Fibroblast of skin of back (primary cell): ENCODE measurements at places on chromosomes 5 and 9.

GRCh38 chr9:108953983-108954574 is 19.9 kb downstream of the ABITRAM start:
- DNase-seq: peak; percentile 56

DNA sequence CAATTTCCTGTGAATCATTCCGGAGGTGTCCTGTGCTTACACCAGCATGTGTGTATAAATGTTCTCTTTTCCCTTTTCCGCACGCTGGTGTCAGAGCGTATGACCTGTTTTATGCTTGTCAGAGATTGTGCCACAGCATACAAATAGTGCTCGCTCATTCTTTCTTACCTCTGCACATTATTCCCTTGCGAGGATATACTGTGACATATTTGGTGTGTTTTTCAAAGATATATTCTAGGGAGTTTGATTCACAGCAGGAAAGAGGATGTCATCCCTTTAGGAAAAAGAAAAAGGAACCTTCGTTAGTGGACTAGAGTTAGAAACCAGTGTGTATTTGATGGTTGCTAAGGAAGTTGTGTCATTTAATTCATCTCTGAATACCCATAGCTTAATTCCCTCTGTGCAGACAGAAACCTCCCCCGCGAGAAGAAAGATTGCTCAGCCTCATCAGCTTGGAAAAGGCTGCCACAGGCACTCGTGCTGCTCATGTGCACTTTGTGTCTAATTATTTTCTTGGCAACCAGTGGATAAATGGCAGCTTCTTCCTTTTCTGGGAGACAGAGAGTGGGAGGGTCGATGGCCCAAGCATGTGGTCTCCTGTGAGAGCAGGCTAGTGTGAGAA is 14.7 kb upstream of the CCIN start:
- DNase-seq: peak; percentile 79

- DNase-seq: no peak
Measured at GRCh38 chr5:142199388-142199787, 90.8 kb downstream of the NDFIP1 start.

GRCh38 chr5:133527311-133527710 is 85.0 kb downstream of the FSTL4 start:
- peak; percentile 52 for DNase-seq

GRCh38 chr5:101534491-101535110 is 631.5 kb upstream of the ST8SIA4 start:
- DNase-seq: no peak

DNA sequence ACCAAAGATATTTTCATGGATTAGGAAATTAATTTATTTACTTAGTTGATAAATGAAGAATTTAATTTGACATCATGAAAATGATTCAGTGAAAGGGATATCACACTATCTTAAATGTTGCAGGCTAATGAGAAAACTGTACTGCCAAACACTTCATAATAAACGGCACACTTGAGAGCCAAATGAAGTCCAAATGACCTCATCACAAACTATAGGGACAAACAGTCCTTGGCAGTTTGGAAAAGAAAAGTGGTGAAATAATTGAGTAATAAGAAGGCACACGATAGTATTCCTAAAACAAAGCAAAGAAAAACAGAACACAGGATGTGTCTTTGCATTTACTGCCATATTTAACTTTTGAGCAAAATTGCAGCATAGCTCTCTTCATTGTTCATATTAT is 116.9 kb upstream of the TLR4 start:
- no peak for DNase-seq

- peak; percentile 86 for DNase-seq
Measured at GRCh38 chr5:136781464-136781863, 416.1 kb upstream of the TRPC7 start.

- no peak for DNase-seq
Measured at GRCh38 chr9:86962692-86963091, 15.4 kb upstream of the GAS1 start.

DNA sequence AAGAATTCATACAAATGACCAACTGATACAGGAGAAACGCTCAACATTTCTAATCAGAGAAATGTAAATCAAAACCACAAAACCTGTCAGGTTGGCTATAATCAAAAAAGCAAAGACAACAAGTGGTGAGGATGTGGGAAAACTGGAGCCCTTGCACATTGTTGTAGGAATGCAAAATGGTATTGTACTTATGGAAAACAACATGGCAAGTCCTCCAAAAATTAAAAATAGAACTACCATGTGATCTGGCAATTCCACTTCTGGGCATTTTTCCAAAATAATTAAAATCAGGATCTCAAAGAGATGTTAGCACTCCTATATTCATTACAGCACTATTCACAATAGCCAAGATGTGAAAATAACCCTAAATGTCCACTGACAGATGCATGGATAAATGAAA is 76.1 kb downstream of the FNIP1 start:
- peak; percentile 21 for DNase-seq

- DNase-seq: no peak
Measured at GRCh38 chr9:114988962-114989599, 58.7 kb upstream of the TNFSF8 start.

DNA sequence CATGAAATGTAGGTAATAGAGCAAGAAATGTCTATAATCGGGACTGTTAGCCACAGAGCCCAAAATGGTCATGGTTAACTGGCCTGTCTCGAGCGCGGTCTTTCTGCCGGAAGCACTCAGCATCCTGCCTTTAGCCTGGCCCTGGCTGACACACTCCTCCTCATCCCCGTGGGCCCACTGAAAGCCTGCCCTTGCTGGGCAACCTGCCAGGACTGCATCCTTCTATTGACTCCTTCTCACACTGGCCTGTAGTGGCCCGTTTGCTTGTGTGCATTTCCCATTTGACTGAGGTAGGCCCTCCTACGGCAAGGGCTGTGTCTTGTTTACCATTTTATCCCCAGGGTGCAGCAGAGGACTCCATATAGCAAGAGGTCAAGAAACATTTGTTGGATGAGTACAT is 215.7 kb downstream of the ATPSCKMT start:
- peak; percentile 25 for DNase-seq

- DNase-seq: peak; percentile 27
Measured at GRCh38 chr9:121503444-121503843, 3.8 kb upstream of the GGTA1 start.

GRCh38 chr5:147712019-147712418 is 70.5 kb downstream of the JAKMIP2 start:
- DNase-seq: no peak

GRCh38 chr5:116686438-116686837 is 111.8 kb upstream of the SEMA6A start:
- DNase-seq: no peak

DNA sequence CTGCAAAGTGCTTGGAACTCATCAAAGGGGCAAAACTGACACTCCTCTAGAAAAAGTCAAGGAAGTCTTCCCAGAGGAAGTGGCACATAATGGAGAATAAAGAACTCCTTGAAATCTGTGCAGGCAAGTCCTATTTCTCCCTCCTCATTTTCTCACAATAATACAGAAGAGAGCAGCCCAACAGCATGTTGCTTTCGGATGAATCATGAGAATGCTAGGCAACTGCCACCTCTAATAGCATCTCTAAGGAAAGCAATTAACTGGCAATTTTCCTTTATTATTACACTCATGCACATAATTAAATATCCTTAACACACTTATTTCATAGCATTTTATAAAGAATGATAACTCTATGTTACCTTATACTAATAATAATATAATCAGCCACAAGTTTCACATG is 122.2 kb upstream of the PTGER4 start:
- DNase-seq: no peak

- no peak for DNase-seq
Measured at GRCh38 chr5:154242964-154243376, 52.4 kb downstream of the GALNT10 start.

DNA sequence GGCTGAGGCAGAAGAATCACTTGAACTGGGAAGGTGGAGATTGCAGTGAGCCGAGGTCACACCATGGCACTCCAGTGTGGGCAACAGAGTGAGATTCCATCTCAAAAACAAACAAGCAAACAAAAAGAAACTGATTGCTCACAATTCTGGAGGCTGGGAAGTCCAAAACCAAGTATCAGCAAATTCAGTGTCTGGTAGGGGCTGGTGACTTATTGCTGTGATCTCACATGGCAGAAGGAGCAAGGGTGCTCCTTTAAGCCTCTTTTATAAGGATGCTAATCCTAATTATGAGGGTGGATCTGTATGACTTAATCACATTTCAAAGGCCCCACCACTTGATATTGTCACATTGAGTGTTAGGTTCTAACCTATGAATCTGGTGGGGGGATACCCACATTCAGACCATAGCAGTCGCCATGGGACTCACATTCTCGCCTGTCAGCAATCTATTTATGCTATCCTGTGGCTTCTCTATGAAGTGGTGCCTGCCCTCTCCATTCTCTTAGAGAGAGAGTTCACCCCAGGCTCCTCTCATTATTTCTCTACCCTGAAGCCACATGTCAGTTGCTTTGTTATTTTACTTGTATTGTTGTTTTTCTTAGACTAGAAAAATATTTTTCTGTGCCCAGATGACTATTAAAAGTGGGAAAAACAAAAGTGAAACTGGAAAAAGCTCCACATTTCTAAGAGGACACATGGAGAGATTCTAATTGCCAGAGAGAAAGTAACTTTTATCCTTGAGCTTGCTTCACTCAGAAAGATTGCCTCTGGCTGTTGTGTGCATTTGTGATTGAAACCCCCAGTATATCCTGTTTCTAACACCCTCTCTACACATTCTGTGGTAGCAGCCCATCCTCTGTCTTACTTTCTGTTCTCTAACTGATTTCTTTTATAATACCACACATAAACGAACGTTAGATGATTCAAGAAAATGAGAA is 18.8 kb upstream of the PRLR start:
- DNase-seq: peak; percentile 7

DNA sequence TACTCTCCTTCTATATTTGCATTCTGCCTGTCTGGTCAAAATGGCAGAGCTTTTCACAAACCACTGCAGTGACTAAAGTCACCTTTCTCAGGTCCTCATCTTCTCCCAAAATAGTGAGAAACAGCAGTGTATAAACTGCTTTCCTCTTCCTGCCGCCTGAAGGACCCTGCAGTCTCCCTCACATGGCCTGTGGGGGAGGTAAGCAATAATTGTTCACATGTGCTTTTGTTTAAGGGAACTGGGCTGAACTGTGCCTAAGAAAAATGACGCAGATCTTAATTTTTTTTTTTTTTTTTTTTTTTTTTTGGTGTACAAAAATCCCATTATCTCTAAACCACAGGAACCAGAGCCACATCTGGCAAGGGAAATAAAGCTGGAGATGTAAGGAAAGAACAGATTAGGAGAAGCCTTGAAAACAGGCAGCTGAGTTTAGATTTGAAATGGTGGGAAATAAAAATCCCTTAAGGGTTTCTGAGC is 131.7 kb upstream of the VLDLR start:
- DNase-seq: peak; percentile 55

GRCh38 chr9:114289571-114290481 is 33.1 kb upstream of the ORM1 start:
- DNase-seq: no peak

DNA sequence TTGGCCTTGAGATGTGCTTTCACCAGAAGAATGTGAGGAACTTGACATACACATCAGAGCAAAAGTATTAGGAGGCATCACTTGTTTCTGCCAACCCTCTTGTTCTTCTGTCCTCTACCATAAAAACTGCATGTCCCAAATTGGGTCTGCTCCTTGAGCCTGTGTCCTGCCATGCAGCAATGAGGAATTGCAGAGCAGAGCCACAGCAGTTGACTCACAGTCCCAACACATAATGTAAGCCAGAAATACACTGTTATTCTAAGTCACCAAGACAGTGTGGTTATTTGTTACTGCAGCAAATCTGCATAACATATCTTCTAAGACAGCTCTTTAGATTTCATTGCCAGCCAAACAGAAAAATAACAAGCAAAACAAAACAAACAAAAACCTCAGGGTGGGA is 598.2 kb downstream of the PRELID2 start:
- peak; percentile 50 for DNase-seq

- DNase-seq: no peak
Measured at GRCh38 chr9:38390851-38391250, 1.7 kb upstream of the ALDH1B1 start.

DNA sequence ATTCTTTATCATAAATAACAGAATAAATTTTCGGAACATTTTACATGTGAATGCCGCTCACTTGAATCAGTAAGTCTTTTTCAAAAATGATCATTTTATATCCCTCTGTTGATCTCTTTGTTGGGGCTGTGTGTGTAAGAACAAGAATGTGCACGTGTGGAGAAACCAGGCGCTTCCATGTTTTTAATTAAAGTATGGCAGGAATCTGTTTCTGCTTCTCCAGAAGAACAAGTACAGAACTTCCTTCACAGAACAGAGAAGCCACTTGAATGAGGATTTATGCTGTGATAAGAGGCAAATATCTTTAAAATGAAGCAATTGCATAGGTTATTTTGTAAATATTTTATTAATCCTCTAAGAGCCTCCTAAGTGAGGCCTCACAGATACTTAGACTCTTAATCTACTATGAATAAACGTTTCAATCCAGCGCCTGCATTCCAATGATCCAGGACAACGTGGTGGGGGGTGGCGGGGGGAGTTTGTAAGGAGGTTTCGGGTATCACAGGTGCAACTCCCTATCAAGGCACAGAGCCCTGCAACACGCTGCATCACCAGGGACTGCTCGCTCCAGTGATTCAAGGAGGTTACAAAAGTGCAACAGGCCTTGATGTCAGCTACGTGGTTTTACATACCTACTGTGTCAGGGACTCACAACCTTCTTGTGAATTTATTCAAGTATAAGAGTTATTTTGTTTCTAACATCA is 409.2 kb downstream of the BNC2 start:
- DNase-seq: no peak

- DNase-seq: no peak
Measured at GRCh38 chr9:119959846-119960545, 590.8 kb upstream of the BRINP1 start.

DNA sequence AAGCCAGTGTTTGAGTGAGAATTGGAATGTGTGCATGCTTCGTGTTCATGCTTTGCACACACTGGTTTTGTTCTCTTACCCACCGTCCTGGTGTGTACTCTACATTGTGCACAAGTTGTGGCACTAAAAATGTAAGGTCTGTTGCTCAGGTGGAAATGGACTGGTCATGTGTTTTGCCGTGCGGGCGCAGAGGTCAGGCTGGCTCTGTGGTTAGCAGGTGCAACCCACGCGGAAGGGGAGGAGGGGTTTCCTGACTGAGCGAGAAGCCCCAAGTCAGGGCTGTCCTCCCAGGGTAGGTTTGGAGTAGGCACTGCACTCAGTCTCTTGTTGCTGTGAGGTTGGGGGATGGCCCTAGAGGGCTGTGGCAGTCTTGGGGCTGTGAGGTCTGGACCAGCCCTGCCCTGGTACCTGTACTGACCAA is 86.6 kb downstream of the EHMT1 start:
- no peak for DNase-seq
